GM18507 (cell line): ENCODE measurements at places on chromosomes 3 and 15.

GRCh38 chr3:46239301-46239938, 2.8 kb upstream of the CCR3 start:
- no peak for DNase-seq

GRCh38 chr3:149247929-149248691, 26.5 kb upstream of the CP start:
- no peak for DNase-seq

DNA sequence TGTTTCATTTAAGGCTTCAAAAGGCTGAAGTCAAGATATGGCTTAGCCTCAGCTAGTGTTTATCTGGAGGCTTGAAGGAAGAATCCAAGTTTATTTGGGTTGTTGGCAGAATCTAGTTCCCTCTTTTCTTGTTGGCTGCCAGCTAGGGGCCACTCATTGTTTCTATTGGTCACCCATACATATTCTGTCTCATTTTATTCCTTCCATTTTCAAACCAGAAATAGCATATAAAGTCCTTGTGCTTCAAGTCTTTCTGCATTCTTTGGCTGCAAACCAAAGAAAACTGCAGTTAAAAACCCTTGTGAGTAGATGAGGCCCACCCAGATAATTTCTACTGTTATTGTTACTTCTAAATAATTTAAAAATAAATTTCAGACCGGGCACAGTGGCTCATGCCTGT, 301.7 kb downstream of the OXSM start:
- DNase-seq, result no peak

GRCh38 chr3:45110509-45110833, 35.7 kb downstream of the CDCP1 start:
- no peak for DNase-seq

DNA sequence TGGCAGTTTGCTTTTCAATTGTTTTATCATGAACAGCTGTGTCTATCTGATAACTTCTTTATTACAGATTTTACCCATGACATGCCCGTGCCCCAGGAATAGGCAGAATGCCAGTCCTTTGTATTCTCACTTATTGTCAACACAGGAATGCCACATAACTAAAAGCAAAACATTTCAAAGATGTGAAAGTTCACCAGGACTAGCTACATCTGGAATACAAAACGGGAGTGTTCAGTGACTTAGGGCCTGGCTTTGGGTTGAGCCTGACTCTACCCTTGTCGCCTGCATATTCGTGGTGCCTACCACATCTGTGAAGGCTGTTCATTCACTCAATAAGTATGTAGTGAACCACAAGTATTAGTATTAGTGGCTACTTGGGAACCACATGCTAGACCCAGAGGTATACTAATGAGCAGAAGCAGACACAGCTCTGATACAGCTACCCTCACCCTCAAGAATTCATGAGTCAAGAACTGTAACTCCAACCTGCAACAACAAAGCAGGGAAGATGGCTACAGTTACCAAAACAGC, 2.9 kb downstream of the TNFSF10 start:
- DNase-seq, result no peak

- no peak for DNase-seq
Measured at GRCh38 chr3:171135549-171135948, 109.0 kb upstream of the SLC2A2 start.

- DNase-seq, result no peak
Measured at GRCh38 chr3:16181361-16181760, 6.9 kb downstream of the GALNT15 start.

GRCh38 chr15:34796847-34797435, 1.6 kb upstream of the ACTC1 start:
- DNase-seq, result no peak

DNA sequence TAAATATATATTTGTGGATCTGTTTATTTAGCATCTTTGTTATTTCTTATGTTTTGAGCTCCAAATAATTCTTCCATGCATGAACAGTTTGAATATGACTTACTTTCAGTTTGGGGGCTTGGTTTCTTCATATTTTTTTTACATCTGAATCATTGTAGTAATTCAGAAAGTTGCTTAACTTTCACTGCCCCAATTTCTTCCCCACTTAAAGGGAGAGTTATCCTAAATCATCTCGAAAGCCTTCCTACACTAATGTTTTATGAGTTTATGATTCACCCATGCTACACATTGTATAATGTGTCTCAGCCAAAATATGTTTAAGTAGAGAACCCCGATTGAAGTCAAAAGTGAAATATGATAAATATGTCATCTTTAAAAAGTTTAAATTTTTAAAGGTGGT, 47.8 kb downstream of the SPRED1 start:
- DNase-seq, result no peak

GRCh38 chr15:41148065-41148464, 32.0 kb upstream of the INO80 start:
- DNase-seq, result no peak

- no peak for DNase-seq
Measured at GRCh38 chr15:60593170-60593478, 114.2 kb upstream of the ICE2 start.
